Urothelium cell line (cell line): ENCODE measurements at places on chromosomes 3 and 15.
A peak's percentile ranks its signal among the peaks of the same experiment; 100 is the strongest.

DNA sequence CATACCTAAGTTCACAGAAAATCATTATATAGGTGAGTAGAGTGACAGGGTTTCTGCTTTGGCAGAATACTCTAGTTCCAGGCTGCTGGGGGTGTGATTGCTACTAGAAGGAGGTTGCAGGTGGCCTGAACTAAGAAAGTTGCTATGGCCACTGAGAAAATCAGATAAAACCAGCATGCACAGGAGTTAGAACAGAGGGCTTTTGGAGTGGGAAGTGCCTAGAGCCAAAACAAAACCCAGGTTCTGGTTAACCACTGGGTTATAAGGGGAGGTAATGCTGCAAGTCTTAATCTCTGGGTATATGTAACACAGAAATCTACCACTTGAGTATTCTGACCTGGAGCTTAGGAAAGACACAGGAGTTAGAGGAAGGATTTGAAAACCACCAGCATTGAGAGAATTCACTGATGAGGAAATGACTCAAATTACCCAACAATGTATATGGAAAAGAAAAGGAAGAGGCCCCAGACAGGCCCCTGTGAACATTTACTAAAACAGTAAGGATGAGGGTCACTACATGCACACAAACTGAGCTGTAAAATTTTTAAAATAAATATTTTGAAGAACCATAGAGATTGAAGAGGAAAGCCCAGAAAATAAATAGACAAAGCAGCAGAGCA is 60.0 kb downstream of the PLOD2 start:
- DNase-seq, result no peak

GRCh38 chr3:122390665-122391064 is 6.7 kb downstream of the FAM162A start:
- no peak for DNase-seq

- DNase-seq, result no peak
These were observed 304.0 kb upstream of the CBLB start for GRCh38 chr3:106172780-106173179.

DNA sequence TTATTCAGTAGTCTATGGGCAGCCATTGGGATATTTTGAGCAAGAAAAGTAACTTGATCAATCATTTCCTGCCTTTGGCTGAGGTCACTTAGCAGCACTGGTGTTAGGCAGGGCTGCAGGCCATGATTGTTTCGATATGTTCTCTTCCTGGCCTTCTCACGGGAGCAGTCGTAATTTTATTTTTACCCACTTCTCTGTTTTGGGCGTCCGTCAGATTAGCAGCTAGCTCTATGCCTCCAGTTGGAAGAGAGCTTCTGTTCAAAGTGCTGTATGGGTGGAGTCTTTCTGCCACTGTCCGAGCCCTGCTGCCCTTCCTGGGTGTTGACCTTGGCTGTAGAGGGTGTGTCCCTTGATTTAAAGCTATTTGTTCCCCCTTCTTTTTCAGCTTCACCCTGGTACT is 123.4 kb upstream of the ROPN1 start:
- no peak for DNase-seq

GRCh38 chr3:138205527-138205926 is 18.4 kb downstream of the ARMC8 start:
- DNase-seq, result no peak

DNA sequence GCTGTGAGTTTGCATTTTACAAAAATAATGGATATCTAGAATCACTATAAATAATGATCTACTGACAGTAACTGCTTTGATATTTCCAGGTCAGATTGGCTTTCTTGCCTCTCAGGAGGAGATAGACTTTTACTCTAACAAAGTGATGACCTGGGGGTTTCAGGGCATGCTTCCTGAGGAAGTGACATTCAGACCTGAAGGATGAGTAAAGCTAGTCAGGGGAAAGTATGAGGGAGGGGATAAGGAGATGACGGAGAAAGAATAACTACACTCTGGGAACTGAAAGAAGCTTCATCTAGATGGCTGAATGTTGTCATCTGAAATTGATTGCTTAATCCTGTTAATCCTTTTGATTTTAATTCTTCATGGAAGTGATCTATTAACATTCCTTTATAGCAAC is 32.2 kb downstream of the ARMC8 start:
- DNase-seq, result no peak

DNA sequence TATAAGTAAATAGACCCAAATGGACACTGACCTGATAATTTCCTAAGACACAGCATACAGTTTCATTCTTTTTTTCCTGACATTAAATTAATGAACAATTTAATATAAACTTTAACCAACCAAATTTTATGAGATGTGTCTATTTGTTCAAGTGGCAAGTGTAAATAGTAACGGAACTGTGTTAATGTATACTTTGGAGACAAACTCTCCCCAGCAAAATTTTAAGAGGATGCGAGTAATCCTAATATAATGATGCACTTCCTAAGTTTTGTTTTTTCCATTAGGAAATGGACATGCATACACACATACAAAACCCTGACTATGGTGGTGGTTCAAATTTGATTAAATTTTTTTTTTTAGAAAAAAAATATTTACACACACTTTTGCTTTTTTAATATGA is 38.5 kb upstream of the MYH15 start:
- no peak for DNase-seq

DNA sequence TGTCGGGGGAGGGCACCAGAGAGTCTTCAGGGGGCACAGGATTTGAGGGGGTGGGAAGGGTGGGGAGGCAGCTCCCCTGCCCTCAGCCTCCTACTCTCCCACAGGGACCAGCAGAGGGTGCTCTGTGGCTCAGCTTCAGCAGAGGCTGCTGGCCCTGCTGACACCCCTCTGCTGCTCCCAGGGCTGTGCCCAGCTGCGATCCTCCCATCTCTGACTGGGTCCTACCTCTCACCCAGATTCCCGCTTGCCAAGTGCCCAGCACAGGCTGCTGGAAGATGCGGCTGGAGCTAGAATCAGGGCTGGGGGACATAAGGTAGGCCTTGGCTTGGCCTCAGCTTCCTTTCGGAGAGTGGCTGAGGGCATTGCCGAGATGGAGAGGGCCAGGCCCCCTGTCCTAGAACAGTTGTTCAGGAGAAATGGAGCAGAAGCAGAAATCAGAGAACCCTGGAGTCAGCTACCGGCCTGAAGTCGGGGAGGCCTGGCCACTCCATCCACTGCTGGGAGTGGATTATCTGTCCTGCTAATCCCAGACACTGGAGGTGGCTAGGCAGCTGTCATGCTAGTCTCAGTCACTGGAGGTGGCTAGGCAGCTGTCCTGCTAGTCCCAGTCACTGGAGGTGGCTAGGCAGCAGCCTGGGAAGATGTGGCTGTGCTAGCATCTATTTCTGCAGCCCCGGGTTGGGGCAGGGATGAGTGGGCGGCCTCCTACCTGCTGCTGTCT is 3.9 kb downstream of the GRM2 start:
- no peak for DNase-seq

GRCh38 chr3:29382409-29382808 is 101.5 kb downstream of the RBMS3 start:
- no peak for DNase-seq

GRCh38 chr15:60830479-60830878 is 351.5 kb upstream of the ICE2 start:
- no peak for DNase-seq

GRCh38 chr15:74405823-74406222 is 27.9 kb downstream of the SEMA7A start:
- no peak for DNase-seq

DNA sequence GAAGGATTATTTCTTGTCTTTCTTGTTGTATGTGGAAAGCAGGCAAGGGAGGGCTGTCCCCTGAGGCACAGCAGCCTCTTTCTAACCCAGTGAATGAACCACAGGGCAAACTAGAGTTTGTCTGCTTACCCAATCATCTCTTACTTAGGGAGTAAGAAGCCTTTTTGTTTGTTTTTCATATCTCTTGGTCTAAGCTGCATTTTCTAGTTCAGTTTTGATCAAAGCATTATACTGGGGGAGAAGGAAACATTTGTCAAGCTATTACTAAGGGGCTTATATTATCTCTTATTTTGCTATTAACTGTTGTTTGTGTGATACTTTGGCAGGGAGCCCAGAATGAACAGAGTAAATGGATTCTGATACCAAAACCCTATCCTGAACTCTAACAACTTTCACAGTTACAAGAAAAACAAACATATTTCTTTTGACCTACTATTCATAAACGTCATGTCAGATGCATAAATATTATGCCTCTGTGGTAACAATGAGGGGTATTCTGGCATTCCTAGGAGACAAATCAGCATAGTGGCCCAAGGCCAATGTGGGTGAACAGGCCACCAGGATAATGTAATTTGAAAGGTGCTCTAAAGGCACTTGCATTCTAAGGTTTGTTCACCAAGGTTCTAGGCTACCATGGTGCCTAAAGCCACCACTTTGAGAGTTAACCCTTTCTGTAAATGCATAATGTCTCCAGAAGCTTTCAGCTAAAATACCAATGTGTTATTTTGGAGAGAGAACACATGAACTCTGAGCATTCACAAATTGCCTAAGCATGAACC is 271.6 kb upstream of the ZPLD1 start:
- DNase-seq, result peak; percentile 59

- no peak for DNase-seq
These were observed 23.1 kb downstream of the EEFSEC start for GRCh38 chr3:128176276-128176833.

DNA sequence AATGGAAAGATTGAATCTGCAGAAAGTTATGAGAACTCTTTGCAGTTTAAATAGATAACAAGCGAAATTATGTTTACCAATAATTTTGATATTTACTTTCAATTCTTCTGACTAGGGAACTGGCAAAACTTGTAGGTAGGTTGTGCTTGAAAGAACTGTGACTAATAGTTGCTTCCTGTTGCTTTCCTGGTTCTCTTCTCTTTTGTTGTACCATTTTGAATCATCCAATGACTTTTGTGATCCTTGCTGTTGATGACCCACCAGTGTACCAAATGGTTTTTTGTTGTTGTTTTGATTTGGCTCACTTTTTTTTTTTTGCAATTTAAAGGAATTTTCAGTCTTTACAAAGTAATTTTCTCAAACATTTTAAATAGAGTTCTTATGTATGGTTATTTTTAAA is 64.9 kb upstream of the DCBLD2 start:
- DNase-seq, result no peak

- DNase-seq, result no peak
These were observed 48.9 kb upstream of the FMN1 start for GRCh38 chr15:33243393-33243792.

DNA sequence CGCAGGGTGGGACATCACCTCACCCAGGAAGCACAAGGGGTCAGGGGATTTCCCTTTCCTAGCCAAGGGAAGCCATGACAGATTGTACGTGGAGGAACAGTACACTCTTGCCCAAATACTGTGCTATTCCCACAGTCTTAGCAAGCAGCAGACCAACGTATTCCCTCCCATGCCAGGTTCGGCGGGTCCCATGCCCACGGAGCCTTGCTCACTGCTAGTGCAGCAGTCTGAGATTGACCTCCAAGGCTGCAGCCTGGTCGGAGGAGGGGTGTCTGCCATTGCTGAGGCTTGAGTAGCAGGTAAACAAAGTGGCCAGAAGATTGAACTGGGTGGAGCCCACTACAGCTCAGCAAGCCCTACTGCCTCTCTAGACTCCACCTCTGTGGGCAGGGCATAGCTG is 39.0 kb downstream of the ALDH1A2 start:
- DNase-seq, result no peak

GRCh38 chr15:36748366-36749115 is 169.1 kb downstream of the CDIN1 start:
- no peak for DNase-seq

DNA sequence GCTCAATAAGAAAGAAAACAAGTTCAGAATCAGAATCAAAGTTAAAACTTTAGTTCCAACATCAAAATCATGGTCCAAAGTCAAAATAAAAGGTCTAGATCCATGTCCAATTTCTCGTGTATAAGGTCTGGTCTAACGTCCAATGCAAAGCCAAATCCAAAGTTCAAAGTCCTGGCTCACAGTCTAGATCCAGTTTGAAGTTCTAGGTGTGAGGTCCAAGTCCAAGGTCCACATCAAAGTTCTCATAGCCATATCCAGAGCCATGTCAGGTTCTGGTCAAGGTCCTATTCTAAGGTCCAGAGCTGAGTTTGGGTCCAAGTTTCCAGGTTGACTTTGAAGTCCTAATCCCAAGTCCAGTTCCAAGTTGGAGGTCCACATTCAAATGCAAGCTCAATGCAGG is 40.7 kb upstream of the VIPR1 start:
- DNase-seq, result no peak

DNA sequence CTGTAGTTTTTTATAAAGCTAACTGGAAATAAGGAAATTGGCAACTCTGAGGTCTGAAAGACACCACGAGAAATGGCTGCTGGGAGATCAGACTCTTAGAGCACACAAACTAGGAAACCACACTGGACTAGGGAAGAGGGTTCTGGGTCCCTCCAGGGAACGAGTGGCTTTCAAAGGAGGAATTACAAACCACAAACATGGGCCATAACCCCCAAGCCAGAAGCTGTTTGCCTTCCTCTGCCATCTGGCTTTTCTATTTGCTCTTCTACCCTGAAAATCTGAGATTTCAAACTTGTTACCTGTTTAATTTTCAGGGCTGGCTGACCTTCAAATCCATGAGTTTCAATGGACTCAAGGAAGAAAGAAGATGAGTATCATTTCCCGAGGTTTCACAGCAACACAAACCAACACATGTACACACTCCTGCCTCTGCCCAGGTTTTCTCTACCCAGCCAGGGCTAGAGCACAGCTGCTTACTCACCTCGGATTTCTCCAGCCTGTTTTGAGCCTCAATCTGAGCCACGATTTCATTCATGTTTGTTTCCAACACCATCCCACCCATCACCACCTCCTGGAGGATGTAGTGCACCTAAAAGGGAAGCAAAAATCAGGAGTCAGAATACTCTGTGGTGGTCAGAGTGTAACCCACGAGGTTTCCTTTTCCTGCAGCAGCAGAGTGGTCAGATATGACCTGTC is 22.6 kb upstream of the ANPEP start:
- DNase-seq, result no peak

GRCh38 chr15:29864501-29864900 is 42.2 kb upstream of the TJP1 start:
- no peak for DNase-seq

DNA sequence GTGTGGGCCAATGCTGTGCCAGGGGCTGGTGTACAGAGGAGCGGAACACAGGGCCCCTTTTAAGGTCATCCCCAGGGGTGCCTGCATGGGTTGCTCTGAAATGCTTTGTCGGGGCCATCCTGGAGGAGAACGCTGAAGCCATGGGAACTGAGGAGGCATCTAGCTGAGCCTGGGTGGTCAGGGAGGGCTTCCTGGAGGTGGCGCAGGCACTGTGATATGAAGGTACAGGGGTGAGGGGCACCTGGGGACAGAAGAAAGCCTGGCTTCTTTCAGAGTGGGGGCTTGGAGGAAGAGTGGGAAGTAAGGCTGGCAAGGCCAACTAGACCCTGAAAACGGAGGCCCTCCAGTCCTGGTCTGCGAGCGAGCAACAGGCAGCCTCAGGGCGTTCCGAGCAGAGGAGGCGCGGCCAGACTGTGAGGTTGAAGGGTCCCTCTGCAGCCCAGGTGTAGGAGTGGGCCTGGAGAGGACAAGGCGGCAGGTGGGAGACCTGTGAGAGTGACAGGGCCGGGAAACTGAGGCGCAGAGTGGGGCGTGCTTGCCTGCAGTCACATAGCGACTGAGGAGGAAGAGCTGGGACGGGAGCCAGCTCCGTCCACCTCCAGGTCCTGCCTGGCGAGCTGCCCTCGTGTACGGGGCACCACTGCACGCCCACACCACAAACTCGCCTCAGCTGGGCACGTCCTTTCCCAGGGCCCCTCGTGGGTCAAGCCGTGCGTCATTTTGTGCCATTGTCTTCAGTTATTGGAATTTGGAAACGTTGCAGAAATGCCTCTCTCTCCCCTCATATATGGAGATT is 4.1 kb downstream of the FBLN2 start:
- DNase-seq, result no peak

GRCh38 chr3:3110749-3111361 is 681 bp upstream of the IL5RA start:
- DNase-seq, result no peak

GRCh38 chr3:37163262-37164015 is 10.9 kb downstream of the LRRFIP2 start:
- peak; percentile 16 for DNase-seq
